ENCODE measurements at places on chromosomes 2 and 18.

DNA sequence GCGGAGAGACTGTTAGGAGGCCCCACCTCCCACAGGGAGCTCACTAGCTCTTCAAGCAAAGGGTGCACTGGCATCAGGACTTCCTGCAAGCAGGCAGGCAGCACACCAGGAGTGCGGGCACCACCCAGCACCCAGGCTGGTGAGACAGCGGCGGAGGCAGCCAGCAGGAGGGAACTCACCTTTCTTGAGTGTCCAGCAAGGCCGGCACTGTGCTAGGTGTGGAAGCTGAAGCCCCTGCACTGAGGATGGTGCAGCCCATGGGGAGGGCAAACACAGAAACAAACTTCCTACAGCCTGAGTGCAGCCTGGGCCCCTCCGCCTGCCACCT lies 100.7 kb upstream of the ID2 start:
- DNase-seq, result no peak

- DNase-seq, result no peak
These were observed 365.2 kb downstream of the DSEL start for GRCh38 chr18:67151366-67151765.

- no peak for DNase-seq
These were observed 878.8 kb downstream of the RNF144A start for GRCh38 chr2:7795778-7796563.

DNA sequence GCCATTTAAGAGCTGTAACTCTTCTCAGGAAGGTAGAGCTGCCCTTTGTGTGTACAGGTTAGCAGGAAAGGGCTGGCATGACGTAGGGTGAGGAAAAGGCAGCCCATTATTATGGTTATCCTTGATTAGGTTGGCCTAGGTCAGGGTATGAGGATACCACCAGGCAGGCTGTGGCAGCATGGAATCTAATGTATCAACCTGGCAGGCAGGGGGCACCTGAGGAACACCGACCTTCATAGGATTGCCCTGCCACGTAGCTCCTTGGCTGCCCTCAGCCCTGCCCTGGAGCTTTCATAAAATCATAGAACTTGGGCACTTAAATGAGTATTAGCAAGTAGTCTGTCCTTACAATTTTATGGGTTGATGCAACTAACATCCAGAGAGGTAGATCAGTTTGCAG lies 261.6 kb downstream of the LTBP1 start:
- DNase-seq, result no peak

DNA sequence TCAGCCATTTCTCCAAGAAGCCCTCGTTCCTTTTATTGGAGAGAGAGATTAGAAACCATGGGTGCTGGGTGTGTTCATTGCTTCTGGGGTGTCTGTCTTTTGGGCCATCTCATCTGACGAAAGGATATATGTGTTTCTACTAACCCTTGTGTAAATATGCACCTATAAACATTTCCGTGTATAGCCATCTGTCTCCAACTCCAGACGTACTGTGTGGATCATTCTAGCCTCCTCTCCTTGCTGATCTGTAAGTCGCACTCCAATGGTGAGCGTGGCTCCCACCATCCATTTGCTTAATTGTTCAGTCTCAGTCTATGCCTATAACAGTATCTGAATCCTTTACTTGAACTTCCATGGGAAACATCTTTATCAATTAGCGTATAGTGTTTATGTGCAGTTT lies 1.8 kb downstream of the RBFA start:
- DNase-seq, result no peak

DNA sequence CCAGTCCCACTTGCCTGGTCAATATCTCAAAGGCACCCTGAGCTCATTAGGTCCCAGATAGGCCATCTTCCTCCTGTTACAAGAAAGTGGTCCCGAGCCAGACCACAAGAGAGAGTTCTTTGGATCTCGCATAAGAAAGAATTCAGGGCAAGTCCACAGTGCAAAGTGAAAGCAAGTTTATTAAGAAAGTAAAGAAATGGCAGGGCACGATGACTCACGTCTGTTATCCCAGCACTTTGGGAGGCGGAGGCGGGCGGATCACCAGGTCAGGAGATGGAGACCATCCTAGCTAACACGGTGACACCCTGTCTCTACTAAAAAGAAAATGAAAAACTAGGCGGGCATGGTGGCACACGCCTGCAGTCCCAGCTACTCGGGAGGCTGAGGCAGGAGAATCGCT lies 10.8 kb upstream of the SMAD7 start:
- no peak for DNase-seq

GRCh38 chr18:30455741-30456140 lies 586.8 kb downstream of the DSC3 start:
- DNase-seq, result no peak

GRCh38 chr2:1680222-1681016 lies 63.9 kb downstream of the PXDN start:
- no peak for DNase-seq

DNA sequence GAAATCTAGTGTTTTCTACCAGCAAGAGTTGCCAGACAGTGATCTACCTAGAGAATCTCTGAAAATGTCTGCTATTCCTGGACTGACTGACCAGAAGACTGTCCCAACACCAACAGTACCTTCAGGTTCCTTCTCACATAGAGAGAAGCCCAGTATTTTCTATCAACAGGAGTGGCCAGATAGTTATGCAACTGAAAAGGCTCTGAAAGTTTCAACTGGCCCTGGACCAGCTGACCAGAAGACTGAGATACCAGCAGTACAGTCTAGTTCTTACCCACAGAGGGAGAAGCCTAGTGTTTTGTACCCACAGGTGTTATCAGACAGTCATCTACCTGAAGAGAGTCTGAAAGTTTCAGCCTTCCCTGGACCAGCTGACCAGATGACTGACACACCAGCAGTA lies 63.8 kb downstream of the ALMS1 start:
- no peak for DNase-seq

- DNase-seq, result no peak
These were observed 275.0 kb downstream of the MREG start for GRCh38 chr2:215738351-215738750.

DNA sequence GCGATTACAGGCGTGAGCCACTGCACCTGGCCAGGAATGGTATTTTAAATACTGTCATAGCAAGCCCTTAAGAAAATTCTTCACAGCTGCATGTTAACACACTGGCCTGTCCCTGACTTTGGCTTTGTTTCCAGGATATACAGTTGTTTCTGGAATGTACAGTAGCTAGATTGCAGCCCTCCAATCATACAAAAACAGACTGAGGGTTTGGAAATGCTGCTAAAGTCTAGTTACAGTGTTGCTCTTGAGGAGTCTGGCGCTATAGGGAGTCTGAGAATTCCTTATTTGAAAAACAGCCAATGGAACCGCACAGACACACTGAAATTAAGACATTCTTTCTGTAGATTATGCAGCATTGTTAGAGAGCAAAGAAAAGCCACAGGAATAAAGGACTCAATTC lies 37.7 kb downstream of the STON1 start:
- no peak for DNase-seq

DNA sequence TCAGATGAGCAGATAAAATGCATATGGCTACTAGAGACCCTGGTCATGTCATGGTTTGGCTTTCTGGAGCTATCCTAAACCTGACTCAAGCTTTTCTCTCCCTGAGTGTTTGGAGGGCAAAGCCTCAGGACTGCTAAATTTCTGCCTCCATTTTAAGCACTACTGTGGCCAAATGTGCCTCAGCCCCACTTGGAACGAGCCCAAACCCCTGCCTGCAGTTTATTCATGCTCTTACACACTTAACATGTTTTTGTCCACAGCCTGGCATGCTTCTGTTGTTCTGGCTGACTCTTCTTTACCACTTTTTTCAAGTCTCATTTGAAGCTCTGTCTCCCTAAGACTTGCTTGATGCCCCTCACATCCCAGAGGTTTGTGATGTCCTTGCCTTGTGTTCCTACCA lies 24.7 kb downstream of the MGAT5 start:
- DNase-seq, result no peak

- DNase-seq, result no peak
These were observed 167.9 kb downstream of the INHBB start for GRCh38 chr2:120513776-120514357.

- DNase-seq, result no peak
These were observed 16.7 kb upstream of the STAT1 start for GRCh38 chr2:191030521-191031154.

GRCh38 chr2:72803151-72803550 lies 22.7 kb downstream of the EXOC6B start:
- no peak for DNase-seq

DNA sequence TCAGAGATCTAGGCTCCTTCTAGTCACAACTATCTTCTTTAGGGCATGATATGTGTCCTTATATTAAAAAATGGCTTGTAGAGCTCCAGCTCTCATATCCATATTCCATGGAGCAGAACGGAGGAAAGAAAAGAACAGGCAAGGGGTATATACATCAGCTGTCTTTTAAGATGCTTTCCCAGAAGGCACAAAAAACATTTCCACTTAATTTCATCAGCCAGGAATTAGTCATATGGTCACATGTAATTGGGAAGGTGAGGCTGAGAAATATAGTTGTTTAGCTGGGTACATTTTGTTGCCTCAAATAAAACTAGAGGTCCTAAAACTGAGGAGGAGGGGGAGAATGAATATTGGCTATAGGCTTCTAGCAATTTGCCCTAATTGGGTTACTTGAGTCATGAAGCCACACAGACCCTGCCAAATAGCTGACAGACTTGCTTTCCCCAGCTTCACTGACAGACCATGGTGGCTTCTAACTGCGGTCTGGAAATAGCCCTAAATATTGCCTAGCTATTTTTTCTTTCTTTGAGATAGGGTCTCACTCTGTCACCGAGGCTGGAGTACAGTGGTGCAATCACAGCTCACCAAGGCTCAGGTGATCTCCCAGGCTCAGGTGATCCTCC lies 20.0 kb downstream of the MAIP1 start:
- no peak for DNase-seq

GRCh38 chr2:7363906-7364305 lies 446.7 kb downstream of the RNF144A start:
- DNase-seq, result no peak

- no peak for DNase-seq
These were observed 56.5 kb upstream of the TWIST2 start for GRCh38 chr2:238791354-238791753.

DNA sequence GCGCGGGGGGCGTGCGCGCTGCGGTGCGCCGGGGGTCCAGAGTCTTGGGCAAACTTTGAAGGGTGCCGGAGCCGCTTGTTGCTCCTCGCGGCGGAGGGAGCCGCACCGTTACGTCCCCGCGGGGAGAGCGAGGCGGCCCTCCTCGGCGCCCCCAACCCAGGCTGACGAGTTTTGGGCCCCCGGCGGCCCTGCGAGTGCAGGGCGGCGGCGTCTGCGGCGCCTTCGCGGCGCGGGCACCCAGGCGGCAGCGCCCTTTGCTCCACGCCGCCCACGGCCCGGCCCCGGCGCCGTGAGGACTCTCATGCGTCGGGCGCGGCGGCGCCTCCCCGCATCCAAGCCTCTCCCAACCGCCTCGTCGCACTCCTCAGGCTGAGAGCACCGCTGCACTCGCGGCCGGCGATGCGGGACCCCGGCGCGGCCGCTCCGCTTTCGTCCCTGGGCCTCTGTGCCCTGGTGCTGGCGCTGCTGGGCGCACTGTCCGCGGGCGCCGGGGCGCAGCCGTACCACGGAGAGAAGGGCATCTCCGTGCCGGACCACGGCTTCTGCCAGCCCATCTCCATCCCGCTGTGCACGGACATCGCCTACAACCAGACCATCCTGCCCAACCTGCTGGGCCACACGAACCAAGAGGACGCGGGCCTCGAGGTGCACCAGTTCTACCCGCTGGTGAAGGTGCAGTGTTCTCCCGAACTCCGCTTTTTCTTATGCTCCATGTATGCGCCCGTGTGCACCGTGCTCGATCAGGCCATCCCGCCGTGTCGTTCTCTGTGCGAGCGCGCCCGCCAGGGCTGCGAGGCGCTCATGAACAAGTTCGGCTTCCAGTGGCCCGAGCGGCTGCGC lies 814 bp downstream of the FZD7 start:
- DNase-seq, result no peak

- DNase-seq, result no peak
These were observed 13.3 kb downstream of the CD28 start for GRCh38 chr2:203719456-203720410.

DNA sequence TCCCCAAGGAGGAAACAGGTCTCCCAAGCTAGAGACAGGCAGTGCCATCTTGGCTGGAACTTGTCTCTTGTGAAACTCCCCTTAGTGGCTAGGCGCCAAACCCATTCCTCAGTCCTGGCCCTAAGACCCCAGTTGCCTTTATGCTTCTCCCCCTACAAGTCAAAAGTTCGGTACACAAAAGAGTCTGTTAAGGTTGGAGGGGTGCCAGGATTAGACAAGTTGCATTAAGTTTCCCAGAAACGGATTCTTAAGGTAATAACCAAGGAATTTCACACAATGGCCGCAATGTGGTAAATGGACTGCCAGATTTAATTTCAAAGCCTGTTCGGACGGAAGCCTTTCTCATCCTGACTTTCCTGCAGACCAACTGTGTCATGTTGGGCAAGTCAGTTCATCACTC lies 80.7 kb downstream of the CCBE1 start:
- DNase-seq, result no peak

DNA sequence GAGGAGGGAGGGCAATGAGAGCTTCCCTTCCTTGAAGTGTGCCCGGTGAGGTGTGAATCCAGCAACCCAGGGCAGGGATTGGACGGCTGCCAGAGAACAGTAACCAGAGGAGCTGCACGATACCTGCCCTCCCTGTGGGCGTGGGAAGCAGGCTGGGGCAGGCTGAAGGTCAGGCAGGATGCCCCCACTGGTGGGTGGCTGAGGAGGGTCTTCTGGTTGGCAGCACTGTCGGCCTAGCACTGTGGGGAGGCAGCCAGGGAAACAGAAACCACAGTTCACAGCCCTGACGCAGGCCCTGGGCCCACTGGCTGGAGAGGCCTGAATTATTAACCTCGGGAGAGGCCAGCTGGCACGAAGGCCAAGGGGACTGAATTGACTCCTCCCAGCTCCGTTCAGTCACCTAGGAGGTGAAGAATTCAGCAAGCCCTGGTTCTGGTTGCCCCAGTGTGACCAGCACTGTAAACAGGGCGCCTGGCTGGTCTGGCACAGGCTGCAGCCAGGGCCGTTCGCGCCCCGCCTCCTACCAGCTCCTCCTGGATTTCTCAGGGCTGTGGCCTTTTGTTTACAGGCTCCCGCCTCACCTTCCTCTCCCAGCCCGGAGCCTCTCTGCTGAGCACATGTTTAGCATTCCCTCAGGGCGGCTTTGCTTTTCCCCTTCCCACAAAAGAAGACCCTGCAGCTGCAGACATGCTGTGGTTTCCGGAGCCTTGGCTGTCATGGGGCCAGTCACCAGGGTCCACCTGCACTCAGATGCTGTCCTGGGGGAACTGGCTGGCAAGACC lies 97.8 kb downstream of the B3GNT2 start:
- DNase-seq, result no peak

DNA sequence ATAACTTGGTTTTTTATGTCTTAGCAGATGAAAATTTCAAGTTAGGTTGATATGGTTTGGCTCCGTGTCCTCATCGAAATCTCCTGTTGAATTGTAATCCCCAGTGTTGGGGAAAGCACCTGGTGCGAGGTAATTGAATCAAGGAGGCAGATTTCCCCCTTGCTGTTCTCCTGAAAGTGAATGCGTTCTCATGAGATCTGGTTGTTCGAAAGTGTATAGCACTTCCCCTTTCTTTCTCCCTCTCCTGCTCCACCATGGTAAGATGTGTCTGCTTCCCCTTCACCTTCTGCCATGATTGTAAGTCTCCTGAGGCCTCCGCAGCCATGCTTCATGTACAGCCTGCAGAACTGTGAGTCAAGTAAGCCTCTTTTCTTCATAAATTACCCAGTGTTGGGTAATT lies 242.1 kb upstream of the TNP1 start:
- no peak for DNase-seq

All from activated gamma-delta T cell treated with anti-CD3 and anti-CD28 coated beads, Interleukin-2, amount 50 U/mL, for 16 hours (primary cell).